Thyroid gland (tissue), 4 donors: ENCODE measurements at places on chromosomes 4 and X. TPM values are rescaled to one million over a fixed set of nuclear protein-coding genes. Genes with fewer than 3 reads are reported as not detected.

- H3K27ac ChIP-seq: no peak overlapping the region
- no peaks in the 10 kb centered on the region for H3K27me3 ChIP-seq
- no peak for DNase-seq
Measured at GRCh38 chr4:48035952-48036351, 19.4 kb downstream of the NIPAL1 start.

DNA sequence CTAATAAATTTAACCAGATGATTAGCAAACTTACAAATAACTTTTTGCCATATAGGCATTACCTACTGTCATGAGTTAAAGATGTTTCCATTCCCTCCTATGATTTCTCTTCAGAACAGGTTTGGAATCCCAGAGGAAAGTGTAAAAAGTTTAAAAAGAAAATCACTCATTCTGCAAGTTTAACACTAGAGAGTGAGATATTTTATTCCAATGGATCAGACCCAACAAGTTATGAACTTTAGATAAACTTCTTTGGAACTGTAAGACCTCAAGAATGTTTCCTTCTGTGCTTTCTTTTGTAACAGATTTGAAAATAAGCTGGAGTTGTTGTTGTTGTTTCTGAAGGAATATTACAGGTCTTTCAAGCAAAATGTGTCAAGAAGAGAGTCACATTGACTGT lies 51.6 kb downstream of the PPP3CA start:
- no peak for DNase-seq
- H3K4me1 ChIP-seq: peaks cover 8% of the 10 kb centered on the region
- H3K27me3 ChIP-seq: no peaks in the 10 kb centered on the region

CT45A10 gene
- total RNA-seq: not detected

DNA sequence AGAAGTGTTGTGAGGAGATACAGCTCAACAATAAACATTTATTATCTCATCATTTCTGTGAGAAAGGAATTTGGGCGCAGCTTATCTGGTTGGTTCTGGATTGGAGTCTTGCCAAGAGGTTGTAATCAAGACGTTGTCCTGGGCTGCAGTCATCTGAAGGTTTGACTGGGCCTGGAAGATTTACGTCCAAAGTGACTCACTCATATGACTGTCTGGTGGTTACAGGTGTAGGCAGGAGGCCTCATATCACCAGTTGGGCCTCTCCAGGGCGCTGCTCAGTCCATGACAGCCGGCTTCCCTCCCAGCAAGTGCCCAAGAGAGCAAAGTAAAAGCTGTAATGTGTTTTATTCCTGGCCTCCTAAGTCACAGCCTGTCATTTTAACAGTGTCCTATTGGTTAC lies 106.3 kb downstream of the USP46 start:
- H3K27ac ChIP-seq: no peak overlapping the region
- H3K4me1 ChIP-seq: no peaks in the 10 kb centered on the region
- H3K4me3 ChIP-seq: no peak overlapping the region

TBC1D14 gene
- total RNA-seq: 45.6 TPM

TMEM31 gene
- total RNA-seq: not detected

GAGE12H gene
- total RNA-seq: not detected

- no peak overlapping the region for H3K27ac ChIP-seq
- H3K4me1 ChIP-seq: no peaks in the 10 kb centered on the region
- H3K4me3 ChIP-seq: no peak overlapping the region
- no peaks in the 10 kb centered on the region for H3K36me3 ChIP-seq
- DNase-seq: no peak
Measured at GRCh38 chr4:23911675-23912455, 22.0 kb upstream of the PPARGC1A start.
